Stimulated activated CD8-positive, alpha-beta memory T cell treated with anti-CD3 and anti-CD28 coated beads, Interleukin-2, amount 100 ng/mL, for 48 hours (primary cell): ENCODE measurements at places on chromosomes 7 and 10.

DNA sequence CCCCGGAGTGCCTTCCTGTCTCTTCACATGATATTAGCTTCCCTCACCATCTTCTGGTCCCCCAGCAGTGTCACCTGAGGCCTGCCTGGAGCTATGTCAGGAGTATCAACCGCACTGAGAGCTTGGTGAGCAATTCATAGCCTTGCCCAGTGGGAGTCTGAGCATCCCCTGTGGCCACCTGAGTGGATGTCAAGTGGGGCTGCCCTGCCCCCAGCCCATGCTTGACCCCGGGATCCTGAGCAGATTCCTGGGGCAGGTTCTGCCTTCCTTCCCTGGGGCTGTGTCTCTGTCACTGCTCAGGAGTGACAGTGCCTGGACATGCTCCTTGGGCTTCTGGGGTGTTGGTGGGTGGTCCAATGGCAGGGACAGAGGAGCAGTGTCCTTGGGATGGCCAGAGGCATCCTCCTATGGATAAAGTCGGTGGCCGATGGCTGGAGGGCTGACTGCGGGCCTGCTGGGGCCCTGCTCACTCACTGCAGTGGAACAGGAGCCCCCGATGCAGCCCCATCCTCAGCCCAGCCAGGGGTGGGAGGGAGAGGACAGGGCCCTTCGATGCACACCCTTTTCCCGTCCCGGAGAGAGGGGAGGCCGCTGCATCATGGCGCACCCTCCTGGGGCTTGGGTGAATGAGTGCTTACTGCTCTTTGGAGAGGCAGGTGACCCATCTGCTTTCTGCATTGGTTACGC lies 95.7 kb downstream of the BMS1 start:
- no peak for DNase-seq

DNA sequence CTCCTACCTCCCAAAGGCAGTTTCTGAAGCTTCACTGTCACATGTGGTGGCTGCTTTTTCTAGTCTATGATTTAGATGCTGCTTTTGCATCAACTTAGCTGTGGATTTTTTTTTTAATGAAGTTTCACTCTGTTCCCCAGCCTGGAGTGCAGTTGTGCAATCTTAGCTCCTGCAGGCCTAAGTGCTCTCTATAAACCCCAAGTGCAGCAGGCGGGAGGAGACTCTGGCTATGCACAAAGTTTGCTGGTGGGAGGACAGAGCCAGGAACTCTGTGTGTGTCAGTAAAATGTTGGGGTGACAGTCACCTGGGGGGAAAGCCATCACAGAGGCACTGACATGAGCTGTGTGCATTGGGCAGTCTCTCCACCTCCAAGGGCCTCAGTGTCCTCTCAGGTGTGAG lies 138.8 kb upstream of the FAM20C start:
- no peak for DNase-seq

GRCh38 chr7:104894726-104895521 lies 119.1 kb upstream of the KMT2E start:
- no peak for DNase-seq

- no peak for DNase-seq
Measured at GRCh38 chr10:7028809-7029166, 382.0 kb downstream of the SFMBT2 start.

DNA sequence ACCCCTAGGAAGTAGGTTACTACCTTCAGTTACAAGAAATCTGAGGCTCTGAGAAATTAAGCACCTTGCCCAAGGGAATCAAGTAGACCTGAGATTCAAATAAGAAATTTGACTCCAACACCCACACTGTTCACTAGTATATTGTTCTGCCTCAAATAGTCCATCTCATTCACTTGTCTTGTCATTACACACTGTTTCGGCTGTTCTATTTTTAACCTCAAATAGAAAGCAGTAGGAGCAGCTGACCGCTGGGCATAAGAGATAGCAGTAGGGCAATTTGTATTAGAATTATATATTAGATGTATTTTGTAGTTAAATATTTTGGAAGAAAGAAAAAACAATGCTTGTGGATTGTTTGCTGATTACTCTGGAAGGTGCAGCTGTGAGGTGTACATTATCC lies 185.1 kb downstream of the INHBA start:
- no peak for DNase-seq

DNA sequence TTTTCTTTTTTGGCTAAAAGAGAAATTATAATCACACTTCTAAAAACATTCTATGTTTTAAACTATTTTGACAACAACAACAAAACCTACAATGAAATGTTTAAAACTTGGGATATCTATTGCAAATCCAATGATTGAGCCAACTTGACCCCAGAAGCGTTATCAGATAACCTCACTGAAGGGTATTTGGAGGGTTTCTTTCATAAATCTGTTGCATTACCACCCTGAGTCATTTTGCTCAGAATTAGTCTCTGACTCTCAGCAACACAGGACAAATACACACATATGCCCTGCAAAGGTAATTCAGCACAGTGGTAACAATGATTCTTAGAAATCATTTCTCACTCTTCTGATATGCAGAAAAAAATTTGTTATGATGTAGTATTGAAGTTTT lies 2.3 kb upstream of the COL1A2 start:
- no peak for DNase-seq

GRCh38 chr10:132582771-132583170 lies 45.2 kb downstream of the INPP5A start:
- DNase-seq, result no peak

- DNase-seq, result no peak
Measured at GRCh38 chr7:64875258-64875657, 27.8 kb upstream of the ZNF273 start.

DNA sequence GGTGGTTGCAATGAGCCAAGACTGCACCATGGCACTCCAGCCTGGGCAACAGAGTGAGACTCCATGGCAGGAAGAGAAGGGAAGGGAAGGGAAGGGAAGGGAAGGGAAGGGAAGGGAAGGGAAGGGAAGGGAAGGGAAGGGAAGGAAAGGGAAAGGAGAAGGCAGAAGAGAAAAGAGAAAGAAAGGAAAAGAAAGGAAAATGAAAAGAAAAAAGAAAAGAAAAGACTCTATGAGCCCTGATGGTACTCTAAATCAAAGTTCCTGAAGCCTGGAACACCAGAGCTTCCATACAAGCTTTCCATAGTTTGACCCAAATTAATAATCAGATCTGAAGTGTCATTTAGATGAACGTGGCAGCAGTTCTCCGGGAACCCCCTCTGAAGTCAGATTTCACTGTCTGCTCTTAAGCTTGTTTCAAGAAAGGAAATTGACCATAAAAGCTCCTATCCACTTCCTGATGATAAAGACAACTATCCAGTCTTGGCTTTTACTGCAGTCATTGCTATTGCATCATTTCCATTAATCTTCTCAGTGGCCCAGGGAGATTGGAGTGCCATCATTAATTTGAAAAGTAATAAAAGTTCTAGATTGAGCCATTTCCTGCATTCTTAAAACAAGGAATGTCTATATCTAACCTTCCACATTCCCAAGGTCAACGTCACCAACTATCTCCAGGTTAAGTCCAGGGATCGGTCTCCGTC lies 44.2 kb upstream of the FRMD4A start:
- no peak for DNase-seq

DNA sequence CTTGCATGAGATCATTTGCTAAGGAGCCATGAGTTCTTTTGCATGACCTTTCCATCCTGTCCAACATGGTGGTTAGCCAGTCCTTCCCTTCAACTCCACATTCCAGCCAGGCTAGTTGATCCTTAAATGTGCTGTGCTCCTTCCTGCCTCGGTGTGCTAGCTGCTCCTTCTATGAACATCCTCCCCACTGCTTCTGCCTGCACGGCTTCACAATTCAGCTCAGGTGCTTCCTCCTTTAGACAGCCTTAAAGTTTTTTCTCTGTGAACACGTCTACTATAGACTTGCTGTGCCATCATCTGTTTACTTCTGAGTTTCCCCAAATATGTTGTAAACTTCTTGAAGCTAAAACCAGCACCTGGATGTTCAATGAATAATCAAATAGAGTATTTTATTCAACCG lies 95.5 kb downstream of the OTUD1 start:
- DNase-seq, result no peak

DNA sequence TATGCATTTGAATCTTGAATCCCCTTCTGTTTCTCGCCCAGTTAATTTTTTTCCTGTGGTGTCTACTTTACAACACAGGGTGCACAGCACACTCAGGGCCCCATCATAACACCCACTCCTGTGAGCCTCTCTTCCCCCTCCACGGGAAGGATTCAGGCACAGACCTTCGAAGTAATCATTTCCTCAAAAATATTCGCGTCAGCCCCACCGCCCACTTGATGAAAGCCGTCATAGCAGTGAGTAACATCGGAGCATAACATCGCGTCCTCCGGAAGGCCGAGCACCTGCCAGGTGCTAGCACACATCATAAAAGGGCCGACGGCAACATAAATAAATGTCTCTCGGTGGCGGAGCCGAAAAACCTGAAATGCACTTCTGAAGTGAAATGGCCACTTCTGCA lies 201.7 kb upstream of the ADARB2 start:
- DNase-seq, result peak; percentile 55

GRCh38 chr7:81662531-81662930 lies 107.3 kb downstream of the HGF start:
- DNase-seq, result no peak

GRCh38 chr10:100382553-100382952 lies 35.5 kb downstream of the SCD start:
- no peak for DNase-seq

GRCh38 chr10:74932648-74933047 lies 106.2 kb downstream of the KAT6B start:
- no peak for DNase-seq

DNA sequence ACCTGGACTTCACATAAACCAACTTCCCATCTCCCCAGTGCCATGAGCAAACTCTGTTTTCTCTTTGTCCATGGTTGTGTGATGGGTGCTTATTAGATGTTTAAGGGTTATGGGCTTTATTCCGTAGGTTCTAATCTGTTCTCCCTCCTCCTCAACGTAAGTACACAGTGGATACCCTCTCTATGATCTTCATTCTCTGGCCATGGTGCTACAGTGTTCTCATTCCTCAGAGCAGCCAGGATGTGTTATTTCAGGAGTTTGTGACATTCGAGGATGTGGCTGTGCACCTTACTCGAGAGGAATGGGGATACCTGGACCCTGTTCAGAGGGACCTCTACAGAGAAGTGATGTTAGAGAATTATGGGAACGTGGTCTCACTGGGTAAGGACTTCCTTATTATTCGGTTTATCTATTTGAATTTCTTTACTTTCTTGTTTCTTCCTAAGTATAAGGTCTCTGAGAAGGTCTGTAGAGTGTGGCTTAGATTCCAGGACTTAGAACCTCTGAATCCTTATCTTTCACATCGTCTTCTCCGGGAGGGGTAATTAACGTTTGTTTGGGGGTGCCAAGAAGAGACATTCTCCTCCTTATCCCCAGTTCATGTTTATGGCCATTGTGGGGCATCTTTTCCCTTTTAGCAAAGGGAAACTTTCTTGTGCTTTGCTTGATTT lies 3.8 kb downstream of the ZNF655 start:
- DNase-seq, result no peak

- DNase-seq, result no peak
Measured at GRCh38 chr7:134811765-134812164, 32.3 kb downstream of the CALD1 start.

- no peak for DNase-seq
Measured at GRCh38 chr7:13724191-13724976, 265.1 kb downstream of the ETV1 start.

GRCh38 chr7:28062197-28062991 lies 118.2 kb downstream of the JAZF1 start:
- DNase-seq, result peak; percentile 42

GRCh38 chr10:27611744-27612550 lies 107.8 kb downstream of the RAB18 start:
- DNase-seq, result no peak
